Activated CD8-positive, alpha-beta memory T cell treated with anti-CD3 and anti-CD28 coated beads, Interleukin-2, amount 50 U/mL, for 48 hours (primary cell): ENCODE measurements at places on chromosomes 5 and 9.

DNA sequence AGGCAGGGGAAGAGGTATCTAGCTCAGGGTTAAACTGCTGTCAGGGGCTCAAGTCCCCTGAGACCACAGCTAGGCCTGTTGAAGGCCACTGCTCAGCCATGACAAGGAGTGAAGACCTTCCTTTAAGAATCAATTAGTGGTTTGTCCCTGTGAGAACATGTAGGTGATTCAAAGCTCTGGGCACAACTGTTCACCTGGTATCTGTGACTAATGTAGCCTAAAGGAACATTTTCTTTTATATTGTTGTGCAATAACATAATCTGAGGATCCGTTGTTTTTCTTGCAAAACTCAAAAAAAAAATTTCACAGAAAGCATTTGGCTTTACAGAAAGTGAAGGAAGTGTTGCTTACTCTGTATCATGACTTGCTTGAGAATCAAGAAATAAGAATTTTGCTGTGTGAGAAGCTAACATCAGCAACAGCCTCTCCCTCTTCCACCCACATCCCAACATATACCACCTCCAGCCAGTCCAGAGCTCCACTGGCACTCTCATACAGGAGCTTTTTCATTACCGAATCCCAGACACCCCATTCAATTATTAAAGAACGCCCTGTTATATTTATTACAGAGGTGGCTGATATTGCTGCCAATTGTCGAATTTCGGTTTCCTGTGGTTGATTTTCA lies 807.0 kb downstream of the TLE4 start:
- DNase-seq, result no peak

DNA sequence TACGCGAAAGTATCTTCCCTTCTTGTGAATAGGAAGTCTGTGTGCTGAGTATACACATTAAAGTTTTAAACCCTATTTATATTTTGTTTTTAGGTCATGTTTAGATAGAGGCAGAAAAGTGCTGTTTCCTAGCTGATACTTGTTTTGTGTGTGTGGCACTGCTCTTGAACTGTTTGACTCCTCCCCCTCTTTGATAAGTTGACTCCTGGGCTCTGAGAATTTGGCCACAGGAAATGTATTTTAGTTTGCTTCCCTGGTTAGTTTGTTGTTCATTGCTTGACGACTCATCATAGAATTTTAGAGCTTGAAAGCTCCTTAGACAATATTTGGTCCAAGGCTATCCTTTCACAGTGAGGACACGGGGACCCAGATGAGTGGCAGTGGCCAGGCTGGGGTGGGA lies 2.0 kb upstream of the CDC14B start:
- DNase-seq, result no peak

GRCh38 chr5:92641031-92641962 lies 939.7 kb downstream of the NR2F1-AS1 start:
- DNase-seq, result no peak

- DNase-seq, result no peak
Observed at GRCh38 chr9:18250053-18250452, 223.9 kb upstream of the ADAMTSL1 start.

DNA sequence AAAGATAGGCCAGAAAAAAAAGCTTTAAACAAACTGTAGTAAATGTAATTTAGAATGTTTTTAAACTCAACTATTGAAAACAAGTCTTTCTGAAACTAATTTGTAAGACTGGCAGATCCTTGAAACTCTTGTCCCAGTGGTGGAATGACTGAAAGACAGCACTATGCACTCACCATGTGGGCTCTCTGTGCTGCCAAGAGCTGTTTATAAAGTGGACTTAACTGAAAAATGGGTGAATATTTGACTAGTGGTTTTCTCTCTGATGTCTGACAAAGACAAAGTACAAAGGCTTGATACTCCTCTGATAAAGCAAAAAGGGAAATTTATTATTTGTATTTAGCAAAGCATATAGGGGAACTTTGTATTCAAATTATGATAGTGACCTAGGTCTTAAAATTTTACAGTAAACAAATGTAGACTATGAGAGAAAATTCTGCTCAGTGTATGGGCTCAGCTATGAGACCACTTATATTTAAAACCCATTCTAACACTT lies 635.4 kb downstream of the NR2F1-AS1 start:
- DNase-seq, result no peak

GRCh38 chr5:157177953-157178352 lies 2.7 kb upstream of the ITK start:
- peak; percentile 63 for DNase-seq

DNA sequence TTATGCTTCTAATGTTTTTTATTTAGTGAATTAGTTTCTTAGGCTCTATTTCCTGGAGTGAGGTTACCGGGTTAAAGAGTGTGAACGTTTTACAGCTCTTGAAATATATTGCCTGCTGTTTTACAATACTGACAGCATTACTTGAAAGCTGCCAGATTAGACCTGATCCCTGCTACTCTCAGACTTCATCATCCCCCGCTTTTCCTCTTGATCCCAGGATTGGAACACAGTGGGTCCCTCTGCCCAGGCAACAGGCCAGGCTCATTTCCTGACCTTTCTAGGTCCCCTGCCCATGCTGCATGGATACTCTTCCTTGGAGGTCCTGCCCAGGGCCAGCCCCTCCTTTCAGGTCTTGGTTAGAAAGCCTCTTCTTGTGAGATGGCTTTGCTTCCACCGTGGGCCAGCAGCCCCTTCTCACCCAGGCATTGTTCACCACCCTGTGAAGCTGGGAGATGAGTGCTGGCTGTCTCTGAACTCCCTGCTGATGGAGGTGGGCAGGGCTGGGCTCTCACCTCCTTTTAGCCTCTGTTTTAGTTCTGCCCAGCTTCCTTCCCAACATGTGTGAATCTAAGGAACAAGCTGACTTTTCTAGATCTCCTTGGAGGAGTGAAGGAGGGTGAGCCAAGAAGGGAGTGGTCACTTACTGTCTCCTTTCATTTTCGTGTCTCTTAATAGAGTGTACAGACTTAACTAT lies 15.5 kb upstream of the FAM120AOS start:
- no peak for DNase-seq

GRCh38 chr5:103601314-103601713 lies 38.7 kb upstream of the NUDT12 start:
- DNase-seq, result no peak

GRCh38 chr5:112641515-112642110 lies 96.1 kb upstream of the APC start:
- DNase-seq, result no peak

GRCh38 chr9:24045150-24045549 lies 219.1 kb upstream of the ELAVL2 start:
- DNase-seq, result no peak

GRCh38 chr5:169650701-169651331 lies 13.7 kb downstream of the DOCK2 start:
- no peak for DNase-seq

GRCh38 chr9:614431-614830 lies 227.1 kb upstream of the DMRT1 start:
- DNase-seq, result no peak

GRCh38 chr9:12784461-12785259 lies 9.8 kb downstream of the LURAP1L start:
- DNase-seq, result no peak

DNA sequence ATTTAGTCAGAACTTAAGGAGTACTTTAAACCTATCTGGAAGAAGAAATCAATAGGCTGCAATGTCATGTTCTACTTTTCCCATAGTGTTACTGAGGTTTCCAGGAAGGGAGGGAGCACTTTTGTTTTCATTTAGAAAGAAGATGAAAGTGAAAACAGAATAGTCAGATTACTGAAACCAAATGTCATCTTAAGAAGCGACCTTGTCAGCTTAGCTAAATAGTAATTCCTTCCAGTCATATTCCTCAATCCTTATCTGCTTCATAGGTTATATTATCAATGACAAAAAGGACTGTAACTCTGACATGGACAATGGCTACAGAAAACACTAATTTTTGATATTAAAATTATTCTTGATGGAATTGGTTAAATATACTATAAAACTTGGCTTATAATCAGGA lies 27.7 kb downstream of the SAR1B start:
- no peak for DNase-seq

DNA sequence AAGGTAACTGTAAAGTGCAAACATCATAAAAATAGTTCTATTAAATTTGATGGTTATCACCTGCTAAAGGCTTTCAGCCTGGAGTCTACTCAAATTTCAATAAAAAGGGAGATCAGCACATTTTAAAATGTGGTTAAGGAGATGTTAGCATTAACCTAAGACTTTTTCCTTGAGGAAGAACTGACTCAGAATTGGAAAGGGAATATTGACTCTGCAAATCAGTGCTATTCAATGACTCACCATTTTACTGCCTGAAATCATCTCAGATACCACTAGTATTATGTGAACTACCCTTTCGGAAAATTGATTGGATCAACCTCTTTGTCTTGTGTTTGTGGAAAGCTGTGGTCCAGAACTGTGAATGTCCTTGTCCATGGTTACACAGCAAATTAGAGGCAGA lies 113.3 kb downstream of the ADRB2 start:
- no peak for DNase-seq

GRCh38 chr5:34849253-34849652 lies 10.3 kb downstream of the TTC23L start:
- DNase-seq, result no peak

DNA sequence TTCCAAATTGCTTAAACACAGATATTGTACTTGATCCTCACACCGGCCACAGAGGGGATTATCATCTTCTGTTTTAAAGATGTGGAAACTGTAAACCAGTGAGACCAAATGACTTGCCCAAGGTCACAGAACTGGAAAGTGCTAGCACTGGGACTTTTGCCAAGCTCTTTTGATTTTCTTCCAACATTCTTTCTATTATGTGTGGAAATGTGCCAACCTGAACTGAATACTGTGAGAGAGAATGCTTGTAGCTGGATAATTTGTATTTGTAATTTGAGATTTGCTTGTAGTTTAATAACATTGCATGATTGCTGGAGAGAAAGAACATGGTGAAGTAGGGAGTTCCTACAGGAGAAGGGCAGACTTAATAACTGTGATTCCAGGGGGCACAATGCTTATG lies 977.9 kb upstream of the NUDT12 start:
- DNase-seq, result no peak

GRCh38 chr9:35689542-35690293 lies at the start of gene TPM2:
TPM2 (minus strand) TSS chr9:35689925; CDS start chr9:35689817, 108 bp downstream.
- DNase-seq, result no peak

DNA sequence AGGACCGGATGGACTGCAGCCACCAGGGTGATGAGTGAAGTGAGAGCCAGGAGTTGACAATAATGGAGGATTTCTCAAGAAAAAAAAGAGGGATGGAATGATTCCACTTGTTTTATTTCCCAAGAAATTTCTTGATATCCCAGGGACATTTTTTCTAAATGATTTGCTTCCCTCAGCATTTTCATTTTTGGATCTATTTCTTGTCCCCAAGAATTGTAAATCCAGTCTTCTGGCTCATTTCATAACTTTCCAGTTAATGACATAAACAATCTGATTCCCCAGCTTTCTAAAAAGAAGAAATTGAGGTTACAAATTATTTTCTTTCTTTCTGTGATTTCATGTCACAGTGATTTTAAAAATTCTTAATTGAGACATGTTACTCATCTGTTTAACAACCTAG lies 446.5 kb downstream of the PRR16 start:
- DNase-seq, result no peak

DNA sequence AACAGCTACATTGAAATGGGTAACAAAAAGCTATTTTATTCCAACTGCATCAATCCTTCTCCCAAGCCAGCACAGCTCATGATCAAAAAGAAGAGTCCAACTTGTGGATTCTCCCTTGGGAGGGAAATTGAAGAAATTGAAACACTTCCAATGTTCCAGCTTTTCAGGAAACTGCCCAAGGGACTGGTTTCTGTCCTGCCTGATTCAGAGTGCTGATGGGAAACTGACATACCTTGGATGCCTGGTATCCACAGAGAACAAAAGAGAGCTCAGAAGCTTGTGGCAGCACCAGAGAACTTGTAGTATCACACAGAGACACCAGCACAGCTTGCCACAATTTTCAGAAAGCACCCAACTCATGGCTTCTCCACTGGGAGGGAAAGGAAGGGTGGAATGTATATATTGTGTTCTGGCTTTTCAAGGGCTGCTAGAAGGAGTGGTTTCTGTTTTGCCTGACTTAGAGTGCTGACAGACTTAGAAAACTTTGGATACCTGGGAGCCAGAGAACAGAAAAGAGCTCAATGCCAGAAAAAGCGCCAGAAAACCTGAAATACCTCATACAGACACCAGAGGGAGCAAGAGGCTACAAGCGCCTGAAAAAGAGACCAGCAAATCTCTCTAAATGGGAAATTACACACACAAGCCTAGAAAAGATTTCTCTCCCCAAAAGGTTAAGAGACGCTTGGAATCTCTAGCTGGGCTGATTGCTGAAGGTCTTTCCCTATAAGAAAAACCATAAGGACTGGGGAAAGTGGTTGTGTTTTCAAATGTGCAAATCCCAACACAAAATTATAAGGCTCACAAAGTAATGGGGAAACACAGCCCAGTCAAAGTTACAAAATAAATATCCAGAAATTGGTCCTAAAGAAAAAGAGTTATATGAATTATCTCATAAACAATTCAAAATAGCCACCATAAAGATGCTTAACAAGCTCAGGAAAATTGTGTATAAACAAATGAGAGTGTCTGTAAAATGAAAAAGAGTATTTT lies 178.8 kb downstream of the SPOCK1 start:
- no peak for DNase-seq

- DNase-seq, result no peak
Observed at GRCh38 chr9:133880851-133881661, 111.1 kb downstream of the VAV2 start.

DNA sequence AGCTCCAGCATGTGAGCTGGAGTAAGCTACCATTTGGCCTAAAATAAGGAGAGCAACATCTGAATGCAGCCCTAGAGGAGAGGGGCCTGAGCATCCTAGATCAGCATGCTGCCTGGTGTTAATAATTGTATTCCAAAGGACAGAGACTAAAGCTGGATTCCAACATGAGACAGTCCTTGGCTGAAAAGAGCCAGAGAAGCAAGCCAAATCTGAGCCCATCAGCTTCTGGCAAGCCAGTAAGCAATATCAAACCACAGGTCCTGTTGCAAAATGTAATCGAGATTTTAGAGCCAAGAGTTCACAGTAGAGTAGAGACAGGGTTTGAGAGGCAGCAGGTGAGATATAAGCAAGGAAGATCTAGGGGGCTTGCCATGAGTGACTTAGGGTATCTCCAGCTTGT lies 42.3 kb upstream of the DMAC1 start:
- DNase-seq, result no peak

DNA sequence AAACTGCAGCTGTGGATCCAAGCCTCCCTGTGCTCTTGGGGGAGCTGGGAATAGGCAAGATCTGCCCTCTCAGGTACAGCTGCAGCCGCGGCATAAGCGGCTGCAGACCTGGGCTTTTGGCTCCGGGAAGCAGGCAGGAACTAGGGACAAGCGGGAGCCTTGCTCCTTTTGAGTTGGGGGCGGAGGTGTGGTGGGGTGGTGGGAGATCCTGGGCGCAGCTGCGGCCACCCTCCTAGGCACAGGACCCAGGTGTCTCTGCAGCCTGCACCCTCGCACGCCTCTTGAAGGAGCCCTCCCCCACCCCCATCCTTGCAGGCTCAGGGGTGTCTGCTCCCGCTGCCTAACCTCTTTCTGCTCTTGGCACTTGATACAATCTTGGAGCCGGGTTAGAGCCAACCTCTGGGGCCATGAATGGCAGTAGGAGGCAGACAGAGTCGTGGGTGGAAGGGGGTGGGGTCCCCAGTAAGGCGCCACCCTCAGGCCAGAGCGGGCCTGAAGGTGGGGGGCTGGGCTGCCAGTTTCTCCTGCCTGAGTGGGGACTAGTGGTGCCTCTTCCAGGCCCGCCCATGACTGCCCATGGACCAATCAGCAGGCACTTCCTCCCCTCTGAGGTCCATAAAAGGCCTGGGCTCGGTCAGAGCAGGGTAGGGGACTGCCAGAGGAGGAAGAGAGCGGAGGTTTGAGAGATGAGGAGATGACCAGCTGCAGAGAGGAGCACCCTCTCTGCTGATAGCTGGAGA lies 267.6 kb upstream of the TNC start:
- no peak for DNase-seq

GRCh38 chr9:104780796-104781395 lies 17.0 kb downstream of the NIPSNAP3B start:
- DNase-seq, result no peak
